ENCODE measurements at places on chromosomes 3 and 15.
A peak's percentile ranks its signal among the peaks of the same experiment; 100 is the strongest.

- no peak for DNase-seq
Measured at GRCh38 chr15:70428211-70428822, 330.6 kb upstream of the TLE3 start.

- no peak for DNase-seq
Measured at GRCh38 chr3:153245661-153246060, 83.6 kb downstream of the RAP2B start.

- DNase-seq, result peak; percentile 78
Measured at GRCh38 chr15:67085818-67086636, 20.6 kb downstream of the SMAD3 start.

DNA sequence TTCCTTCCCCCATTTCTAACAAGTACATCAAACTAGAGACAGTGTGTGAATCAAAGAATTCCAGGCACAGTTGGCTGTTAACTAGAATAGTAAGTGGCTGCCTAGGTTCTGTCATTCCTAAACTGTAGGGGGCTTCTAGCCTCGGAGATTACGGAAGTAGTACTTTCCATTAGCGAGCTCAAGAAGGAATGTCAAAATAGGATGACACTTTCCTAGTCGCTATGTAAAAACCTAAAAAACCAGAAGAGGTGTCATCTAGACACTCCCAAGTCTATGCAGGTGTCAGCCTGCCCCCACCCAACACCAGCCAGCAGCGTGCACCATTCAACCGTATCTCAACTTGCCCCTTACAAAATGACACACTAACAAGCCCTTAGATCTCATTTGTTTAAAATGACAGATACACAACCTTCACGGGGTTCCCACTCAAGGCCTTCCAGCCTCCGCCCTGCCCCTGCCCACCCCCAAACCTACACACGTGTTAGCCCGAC is 874 bp downstream of the INO80 start:
- no peak for DNase-seq

DNA sequence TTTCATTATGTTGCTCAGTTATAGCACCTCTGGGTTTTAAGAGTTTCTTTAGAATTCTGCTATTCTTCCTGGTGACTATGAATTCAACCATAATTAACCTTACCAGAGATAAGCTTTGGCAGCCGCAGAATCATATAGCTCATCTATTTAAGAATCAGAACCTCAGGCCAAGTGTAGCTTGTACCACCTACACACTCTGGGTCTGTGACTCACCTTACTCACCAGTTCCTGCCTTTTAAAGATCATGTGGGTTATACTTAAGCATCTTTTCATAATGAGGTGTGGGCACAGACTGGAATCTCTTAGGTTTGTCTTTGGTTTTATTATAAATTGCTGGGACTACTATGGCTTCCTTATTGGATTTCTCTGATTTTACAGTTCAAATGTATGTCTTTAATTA is 21.9 kb downstream of the CDV3 start:
- peak; percentile 37 for DNase-seq

GRCh38 chr3:62237286-62237948 is 135.9 kb downstream of the FEZF2 start:
- DNase-seq, result no peak

GRCh38 chr3:86914670-86915069 is 76.3 kb downstream of the VGLL3 start:
- DNase-seq, result no peak

GRCh38 chr3:1664266-1664665 is 434.4 kb upstream of the CNTN4 start:
- DNase-seq, result no peak

DNA sequence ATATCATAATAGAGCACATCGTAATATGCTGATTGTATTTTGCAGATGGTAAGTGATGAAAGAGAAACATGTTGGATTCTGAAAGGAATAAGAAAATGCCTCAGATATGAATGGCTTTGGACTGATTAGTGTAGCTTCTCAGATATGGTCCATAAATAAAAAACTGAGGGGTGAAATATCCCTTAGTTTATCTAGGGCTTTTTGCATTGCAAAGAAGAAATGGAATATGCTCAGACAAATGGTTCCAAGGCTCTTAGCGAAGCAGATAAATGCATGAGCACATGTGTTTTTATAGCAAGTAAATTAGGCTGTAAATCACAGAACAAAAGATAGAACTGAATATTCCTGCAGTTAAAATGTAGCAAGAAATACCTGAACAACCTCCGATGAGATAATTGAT is 820.9 kb upstream of the GRM7 start:
- no peak for DNase-seq

DNA sequence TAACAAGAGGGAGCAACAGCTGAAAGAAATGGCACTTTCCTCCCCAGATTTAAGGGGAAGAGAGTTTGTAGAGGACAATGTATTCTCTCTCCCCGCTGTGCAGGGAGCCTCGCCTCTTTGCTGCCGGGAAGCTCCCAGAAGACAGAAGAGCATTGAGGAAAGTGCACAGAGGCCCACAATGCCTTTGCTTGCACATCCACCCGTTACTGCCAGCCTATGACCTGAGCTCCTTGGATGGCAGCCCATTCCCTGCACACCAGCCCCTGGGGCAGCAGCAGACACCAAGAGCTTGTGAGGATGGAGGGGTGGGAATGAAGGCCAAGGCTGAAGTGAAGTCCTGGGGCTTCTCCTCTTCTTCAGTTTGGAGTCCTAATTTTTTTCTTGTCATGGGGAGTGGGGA is 67.0 kb downstream of the CLDN11 start:
- DNase-seq, result no peak

DNA sequence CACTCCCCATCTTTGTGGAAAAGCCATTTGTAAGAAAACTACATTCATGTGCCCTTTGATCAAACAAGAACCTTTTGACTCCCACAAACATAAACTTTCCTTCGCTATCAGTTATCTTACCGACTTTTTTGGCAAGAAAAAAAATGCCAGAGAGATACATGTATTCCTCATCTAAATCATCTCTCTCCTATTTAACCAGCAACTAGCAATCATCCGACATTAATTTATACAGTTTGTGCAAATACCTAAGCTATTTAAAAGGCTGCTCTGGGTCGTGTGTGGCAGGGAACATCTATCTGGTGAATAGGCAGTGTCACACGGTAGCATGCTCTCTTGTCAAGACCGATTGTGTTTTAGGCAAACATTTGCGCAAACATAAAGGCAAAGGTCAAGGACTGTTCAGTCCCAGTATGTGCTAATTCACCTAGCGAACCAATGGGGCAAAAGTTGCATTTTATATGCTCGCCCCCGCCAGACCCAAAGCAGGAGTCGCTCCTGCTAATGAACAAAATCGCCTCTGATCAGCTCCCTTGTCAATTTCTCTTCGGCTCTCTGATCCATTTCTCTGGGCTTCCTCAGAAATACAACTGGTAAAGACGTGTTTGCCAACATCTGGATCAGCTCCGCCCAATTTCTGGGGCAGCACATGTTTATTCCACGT is 37.7 kb downstream of the ZIC4 start:
- no peak for DNase-seq

GRCh38 chr3:114417675-114418074 is 123.8 kb downstream of the TIGIT start:
- DNase-seq, result no peak

DNA sequence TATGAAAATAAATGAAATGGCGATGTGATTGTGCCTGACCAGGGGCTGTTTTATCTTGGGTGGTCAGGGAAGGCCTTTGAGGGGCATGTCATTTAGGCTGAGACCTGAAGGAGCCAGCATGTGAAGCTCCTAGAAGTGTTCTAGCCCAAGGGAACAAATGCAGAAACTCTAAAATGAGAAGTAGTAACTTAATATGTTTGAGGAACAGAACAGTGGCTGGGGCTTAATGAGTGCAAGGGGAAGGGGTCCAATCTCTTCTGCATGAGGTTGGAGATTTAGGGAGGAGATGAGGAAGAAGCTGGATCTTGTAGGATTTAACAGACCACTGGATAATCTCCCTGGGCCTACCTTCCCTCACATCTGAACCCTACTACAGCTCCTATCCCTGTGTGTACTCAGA is 110.5 kb downstream of the AKAP13 start:
- DNase-seq, result no peak

- DNase-seq, result no peak
Measured at GRCh38 chr3:22115581-22115980, 364.6 kb upstream of the ZNF385D start.

DNA sequence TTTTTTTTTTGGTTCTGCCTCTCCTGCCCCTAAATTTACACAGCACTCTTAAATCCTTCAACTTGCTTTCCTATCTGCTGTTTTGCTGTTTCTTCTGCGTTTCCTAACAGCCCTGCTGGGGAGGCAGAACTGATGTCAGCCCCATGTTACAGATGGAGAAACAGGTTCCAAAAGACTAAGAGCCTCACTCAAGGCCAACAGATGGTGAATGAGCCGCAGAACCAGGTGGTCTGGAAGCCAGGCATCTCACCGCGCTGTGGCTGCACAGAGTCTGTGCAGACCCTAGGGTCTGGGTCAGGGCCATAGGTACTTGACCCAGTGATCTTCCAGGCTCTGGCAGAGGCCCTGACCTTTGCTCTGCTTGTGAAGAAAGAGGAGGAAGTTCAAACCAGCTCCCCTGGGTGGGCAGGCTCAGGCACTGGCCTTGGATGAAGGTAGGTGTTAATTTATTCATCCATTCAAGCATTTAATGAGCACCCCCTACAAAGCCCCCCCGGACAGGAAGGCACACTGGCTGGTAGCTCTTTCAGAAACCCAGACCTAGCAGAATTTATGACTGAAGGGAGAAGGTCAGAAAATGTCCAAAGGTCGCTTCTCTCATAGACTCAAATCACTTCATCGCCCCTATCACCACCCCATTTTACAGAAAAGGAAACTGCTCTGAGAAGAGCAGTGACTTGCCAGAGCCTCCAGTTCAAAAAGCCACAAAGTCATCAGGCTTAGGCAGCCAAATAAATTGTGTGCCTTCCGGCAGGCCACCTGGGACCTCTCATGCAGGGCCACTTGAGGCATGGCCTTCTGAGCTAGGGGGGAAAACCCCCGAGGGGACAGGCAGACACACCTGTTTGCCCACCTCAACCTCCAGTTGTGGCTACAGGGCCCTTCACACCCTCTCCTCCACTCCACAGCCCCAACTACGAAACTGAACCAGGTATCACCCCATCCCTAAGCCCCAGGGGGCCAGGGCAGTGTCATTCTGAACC is 2.7 kb downstream of the CHDH start:
- DNase-seq, result no peak

- DNase-seq, result no peak
Measured at GRCh38 chr15:64180235-64180824, 17.5 kb upstream of the PPIB start.

GRCh38 chr3:176584413-176585176 is 612.7 kb downstream of the TBL1XR1 start:
- DNase-seq, result no peak

GRCh38 chr3:124248471-124249028 is 256.6 kb upstream of the ROPN1 start:
- no peak for DNase-seq

GRCh38 chr3:11138371-11138770 is 15.9 kb upstream of the HRH1 start:
- DNase-seq, result no peak

GRCh38 chr15:79673416-79674123 is 223.2 kb downstream of the MTHFS start:
- DNase-seq, result peak; percentile 2

- DNase-seq, result no peak
Measured at GRCh38 chr15:32870240-32871033, 152.6 kb downstream of the GREM1 start.

DNA sequence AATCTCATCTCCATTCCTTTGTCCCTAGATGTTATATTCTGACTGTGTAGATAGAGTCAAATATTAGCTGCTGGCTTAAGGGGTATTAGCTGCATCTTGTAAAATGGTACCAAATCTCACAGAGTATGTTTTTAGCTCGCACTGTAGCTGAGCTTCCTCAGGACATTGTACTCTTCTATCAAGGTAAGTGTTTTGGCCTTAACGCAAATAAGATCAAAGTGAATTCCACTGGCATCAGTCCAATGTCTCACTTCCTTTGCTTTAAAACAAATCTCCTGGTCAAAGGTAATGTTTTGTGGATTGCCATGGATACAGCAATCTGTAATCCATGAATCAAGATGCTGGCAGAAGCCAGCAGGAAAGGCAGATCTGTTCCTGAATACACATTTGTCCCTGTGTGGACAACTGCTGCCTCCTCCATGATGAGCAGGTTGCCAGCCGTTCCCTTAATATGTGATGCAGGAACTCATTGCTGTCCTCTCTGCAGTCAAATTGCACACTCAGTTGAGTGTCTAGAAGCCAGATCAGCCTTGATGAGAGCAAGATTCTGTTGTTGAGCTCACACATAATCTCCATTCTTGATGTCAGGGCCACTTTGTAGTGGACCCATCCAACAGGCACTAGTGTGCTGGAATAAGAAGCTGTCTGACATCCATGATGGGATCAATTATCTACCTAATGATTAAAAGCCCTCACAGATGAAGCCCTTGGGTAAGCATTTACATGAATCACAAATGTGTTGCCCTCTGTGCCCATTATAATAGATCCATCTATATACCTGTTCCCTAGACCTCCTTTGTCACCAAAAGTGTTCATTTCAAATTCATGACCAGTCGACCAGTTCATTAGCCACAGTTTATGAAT is 96.6 kb upstream of the AGTR1 start:
- DNase-seq, result no peak

DNA sequence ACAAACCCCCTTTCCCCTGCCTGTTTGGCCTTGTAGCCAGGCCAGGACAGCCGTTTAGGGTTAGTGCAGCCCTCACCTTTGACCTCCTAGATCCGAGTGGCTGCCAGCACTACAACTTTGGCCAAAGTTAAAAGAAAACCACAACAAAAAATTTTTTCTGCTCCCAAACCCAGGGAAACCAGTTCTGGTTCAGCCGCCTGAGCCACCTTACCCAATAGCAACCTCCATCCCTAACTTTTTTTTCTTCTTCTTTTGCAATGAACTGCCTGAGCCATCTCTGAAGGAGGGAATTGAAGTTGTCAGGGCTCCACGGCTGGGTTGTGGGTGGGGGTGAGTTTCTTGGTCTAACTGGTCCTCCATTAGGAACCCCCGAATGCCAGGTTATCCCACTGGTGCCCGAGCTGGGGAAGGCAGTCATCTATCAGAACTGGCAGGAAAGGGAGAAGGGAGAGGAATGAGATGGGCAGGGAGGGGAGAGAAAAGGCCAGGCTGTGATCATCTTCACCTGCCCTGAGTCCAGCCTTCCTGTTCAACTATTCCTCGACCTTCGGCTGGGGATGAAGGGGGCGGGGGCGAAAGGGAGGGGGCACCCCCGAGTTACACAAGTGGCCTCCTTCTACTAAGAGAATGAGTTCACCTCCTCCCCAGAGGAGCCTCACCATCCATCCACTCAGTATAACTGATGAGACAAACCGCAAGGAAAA is 6.2 kb upstream of the NR2F2 start:
- no peak for DNase-seq

- DNase-seq, result no peak
Measured at GRCh38 chr15:52080031-52080430, 32.5 kb downstream of the BCL2L10 start.

- no peak for DNase-seq
Measured at GRCh38 chr15:84391191-84391590, 155.6 kb downstream of the GOLGA6L4 start.

GRCh38 chr3:117761703-117762620 is 1052.4 kb downstream of the TUSC7 start:
- DNase-seq, result no peak
